ENCODE measurements at places on chromosomes 6 and 20. TPM values are rescaled to one million over a fixed set of nuclear protein-coding genes. Genes with fewer than 3 reads are reported as not detected.

Gene SYCP2
- total RNA-seq = 0.37 TPM

Gene TRIM26
- total RNA-seq = 38.6 TPM

Gene TMEM74B
- not detected for total RNA-seq

Gene LPA
- total RNA-seq = not detected

Gene RBM38
- 52.7 TPM for total RNA-seq

Gene SPTLC3
- total RNA-seq = 0.06 TPM

Gene BYSL
- total RNA-seq = 76.5 TPM

Gene PDE10A
- 2.7 TPM for total RNA-seq

Gene OR12D3
- total RNA-seq = not detected

Gene JPH2
- total RNA-seq = 1.0 TPM

Gene GSTA1
- not detected for total RNA-seq

Gene CFAP61
- total RNA-seq = not detected

Gene ACTL10
- 0.39 TPM for total RNA-seq

Gene REM1
- total RNA-seq = not detected

Gene CDSN
- not detected for total RNA-seq

Gene DSP
- 0.46 TPM for total RNA-seq

Gene NKAIN2
- total RNA-seq = 1.2 TPM

Gene RSPO4
- not detected for total RNA-seq

Gene TFAP2D
- total RNA-seq = not detected

Gene DPPA5
- not detected for total RNA-seq

Gene LINC00237
- not detected for total RNA-seq

Gene UBD
- total RNA-seq = not detected

Gene RBBP8NL
- not detected for total RNA-seq

Gene TXLNB
- total RNA-seq = not detected

Gene AHI1
- total RNA-seq = 24.6 TPM

Gene CRISP2
- not detected for total RNA-seq

Gene ACAT2
- 238 TPM for total RNA-seq

Gene TAAR9
- not detected for total RNA-seq

Gene CFAP206
- not detected for total RNA-seq

Gene RNF5
- 62.9 TPM for total RNA-seq

Gene TREM2
- not detected for total RNA-seq

Gene SDCBP2
- total RNA-seq = 3.4 TPM

Gene TBXT
- total RNA-seq = not detected

Gene TENT5A
- total RNA-seq = 36.9 TPM

Gene C6orf52
- 0.69 TPM for total RNA-seq

Gene MCHR2
- total RNA-seq = not detected

Gene MUC22
- not detected for total RNA-seq

Gene GPANK1
- total RNA-seq = 32.0 TPM

Gene LY6G6F
- not detected for total RNA-seq

Gene CFB
- not detected for total RNA-seq

Gene GPR6
- not detected for total RNA-seq

Gene TMEM200A
- 2.0 TPM for total RNA-seq

Gene LRRC1
- 3.9 TPM for total RNA-seq

Gene TP53TG5
- 0.69 TPM for total RNA-seq

Gene SLC22A2
- not detected for total RNA-seq
